Activated T-helper 1 cell treated with anti-CD3 and anti-CD28 coated beads, Interleukin-12 subunit alpha, Interleukin-12 subunit beta, Interleukin-2, Interleukin-4 antibody, amounts not matched to agents 30 ng/mL and 10 ng/mL and 1 ng/mL, durations not matched to agents 14 hours and 24 hours and 36 hours (primary cell): ENCODE measurements at places on chromosomes 7 and 10. TPM values are rescaled to one million over a fixed set of nuclear protein-coding genes. Genes with fewer than 3 reads are reported as not detected.
A peak's percentile ranks its signal among the peaks of the same experiment; 100 is the strongest.

DNA sequence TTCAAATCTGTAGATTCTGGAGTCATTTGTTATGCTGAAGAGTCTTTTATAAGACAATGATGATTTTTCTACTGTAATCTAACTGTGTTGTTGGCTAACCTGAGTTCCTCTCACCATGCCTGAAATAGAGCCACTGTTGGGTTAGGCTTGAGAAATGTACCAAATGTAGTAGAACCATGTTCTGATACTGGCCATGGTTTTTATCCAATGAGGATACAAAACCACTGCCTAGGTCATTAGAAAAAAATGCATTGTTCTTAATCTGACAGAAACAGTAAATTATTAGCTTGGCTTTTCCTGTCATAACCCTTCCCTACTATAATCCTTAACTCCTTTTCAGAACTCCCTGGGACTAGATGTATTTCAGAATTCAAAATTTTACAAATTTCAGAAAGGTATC is 86.6 kb downstream of the RAPGEF5 start:
- DNase-seq = no peak

GRCh38 chr7:146479040-146479439 is 362.4 kb downstream of the CNTNAP2 start:
- DNase-seq = no peak

GRCh38 chr10:3426190-3426845 is 253.7 kb upstream of the PITRM1 start:
- DNase-seq = no peak

NEUROD6 gene
- total RNA-seq = not detected in 2 replicates

GRCh38 chr10:49741108-49741995 is 20.8 kb downstream of the OGDHL start:
- DNase-seq = no peak

DNA sequence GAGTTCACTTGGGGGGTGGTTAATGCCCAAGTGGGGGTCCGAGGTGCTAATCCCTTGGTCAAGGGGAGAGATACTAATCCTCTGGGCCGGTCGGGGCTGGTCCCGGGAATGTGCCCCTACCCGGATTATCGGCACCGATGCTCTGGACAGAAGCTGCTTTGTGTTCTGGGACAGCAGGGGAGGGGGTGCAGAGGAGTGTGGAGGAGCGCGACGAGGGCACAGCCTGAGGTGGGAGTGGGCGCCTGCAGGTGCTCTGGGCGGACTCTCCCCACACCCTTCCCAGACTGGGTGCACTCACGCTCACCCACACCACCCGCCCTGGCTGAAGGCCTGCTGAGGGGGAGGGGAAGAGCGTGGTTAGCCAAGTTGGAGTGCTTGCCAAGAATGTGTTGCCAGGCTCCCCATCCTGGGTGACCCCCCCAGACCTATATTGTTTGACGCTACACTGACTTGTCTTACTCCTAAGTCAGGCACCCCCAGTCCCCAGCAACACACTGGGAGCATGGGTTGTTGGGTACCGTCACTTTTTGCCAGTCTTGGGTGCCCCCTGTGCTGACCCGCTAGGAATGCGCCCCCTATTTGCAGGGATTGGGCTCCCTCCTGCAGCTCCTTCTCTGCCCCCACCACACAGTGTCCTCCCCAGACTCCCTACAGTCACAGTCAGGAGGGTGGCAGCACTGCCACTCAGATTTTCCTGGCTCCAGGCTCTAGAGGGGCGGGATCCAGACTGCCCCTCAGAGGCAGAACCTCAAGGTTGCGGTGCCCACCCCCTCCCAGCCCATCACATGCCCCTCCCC is 1.2 kb downstream of the SLC4A2 start:
- no peak for DNase-seq

DNA sequence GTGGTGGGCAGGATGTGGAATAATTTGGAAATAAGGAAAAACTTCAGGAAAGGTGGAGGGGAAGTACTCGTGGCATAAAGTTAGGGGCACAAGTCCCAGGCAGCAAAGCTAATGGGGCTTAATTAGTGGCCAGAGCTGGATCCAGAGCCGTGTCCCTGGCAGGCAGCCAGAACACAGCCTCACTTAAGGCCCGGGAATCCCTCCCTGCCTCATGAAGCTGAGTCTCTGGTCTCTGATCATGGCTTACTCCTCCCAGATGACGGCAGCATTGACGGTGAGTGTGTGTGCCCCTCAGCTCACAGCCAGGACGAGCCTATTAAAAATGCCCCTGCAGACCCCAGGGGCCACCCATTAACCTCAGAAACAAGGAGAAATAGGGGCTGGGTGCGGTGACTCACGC is 48.2 kb upstream of the NPTX2 start:
- no peak for DNase-seq

DNA sequence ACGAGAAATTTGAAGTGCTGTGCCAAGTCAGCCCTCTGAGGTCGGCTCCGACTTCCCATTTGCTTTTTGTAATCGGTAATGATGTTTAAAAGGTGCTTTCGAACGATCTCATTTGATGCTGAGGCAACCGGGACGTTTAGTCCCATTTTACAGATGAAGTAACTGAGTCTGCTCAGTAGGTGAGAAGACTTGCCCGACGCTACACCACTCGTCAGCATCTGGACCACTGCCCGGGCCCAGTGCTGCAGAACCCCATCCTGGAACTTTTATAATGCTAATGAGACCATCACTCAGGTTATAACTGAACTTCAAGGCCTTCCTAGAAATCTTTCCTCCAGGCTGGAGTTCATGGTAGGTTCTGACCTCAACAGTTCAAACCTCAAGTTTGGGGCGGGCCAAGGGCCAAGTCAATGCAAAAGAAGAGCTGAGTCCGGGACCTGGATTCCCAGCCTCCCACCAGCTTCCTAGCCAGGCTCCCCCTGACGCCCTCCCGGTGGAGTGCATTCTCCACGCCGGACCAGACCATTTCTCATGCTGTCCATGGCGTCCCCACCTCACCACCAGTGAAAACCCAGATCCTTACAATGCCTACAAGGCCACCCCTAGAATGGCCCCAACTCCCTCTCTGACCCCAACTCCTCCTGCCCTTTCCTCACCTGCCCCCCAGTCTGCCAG is 699 bp upstream of the PDLIM1 start:
- no peak for DNase-seq

DNA sequence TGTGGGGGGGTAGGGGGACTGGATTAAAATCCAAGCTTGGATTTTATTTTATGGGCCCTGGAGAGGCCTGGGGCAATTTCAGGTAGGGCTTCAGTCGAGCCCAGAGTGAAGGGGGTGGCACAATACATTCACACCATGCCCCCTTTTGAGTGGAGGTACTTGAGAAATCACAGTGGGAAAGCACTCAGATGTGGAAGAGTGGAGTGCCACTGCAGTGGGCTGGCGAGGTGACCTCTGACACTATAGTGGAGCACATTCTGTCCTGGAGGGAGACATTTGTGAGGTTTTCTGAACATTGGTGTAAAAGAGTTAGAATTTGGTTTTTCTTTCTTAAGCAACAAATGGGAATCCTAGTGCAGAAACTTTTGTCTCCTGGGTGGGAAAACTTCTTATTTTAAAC is 143.2 kb downstream of the WNT2 start:
- no peak for DNase-seq

RSU1 gene
- 46.9 and 47.5 TPM in 2 replicates for total RNA-seq

ZFYVE27 gene
- total RNA-seq = 41.7 and 42.5 TPM in 2 replicates

AGR2 gene
- not detected in 2 replicates for total RNA-seq

- DNase-seq = no peak
Observed at GRCh38 chr7:72048420-72048819, 363.7 kb downstream of the CALN1 start.

GRCh38 chr10:52701647-52702046 is 70.9 kb downstream of the MBL2 start:
- DNase-seq = no peak

GRCh38 chr10:89952751-89953150 is 251.4 kb downstream of the KIF20B start:
- DNase-seq = no peak

SMKR1 gene
- 4.8 and 5.7 TPM in 2 replicates for total RNA-seq

PRKAR2B gene
- total RNA-seq = 0.42 and 1.0 TPM in 2 replicates

ZNF804B gene
- total RNA-seq = not detected in 2 replicates

PNLIPRP1 gene
- not detected in 2 replicates for total RNA-seq

DNA sequence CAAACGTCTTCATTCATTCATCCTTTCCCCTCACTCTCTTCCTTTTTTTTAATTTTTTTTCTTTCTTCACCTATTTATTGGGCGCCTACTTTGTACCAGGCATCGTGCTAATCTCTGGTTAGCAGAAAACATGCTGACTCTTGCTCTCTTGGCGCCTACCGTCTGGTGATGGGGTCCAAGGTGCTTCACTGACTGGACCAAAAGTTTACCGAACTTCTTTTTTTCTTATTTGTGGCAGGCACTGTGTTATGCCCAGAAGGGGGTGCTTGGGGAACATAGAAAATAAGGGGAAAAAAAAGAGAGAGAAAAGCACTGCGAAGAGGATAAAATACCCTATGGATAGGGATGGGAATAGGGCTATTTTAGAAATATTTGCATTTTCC is 505 bp upstream of the FAM204A start:
- no peak for DNase-seq

GRM3 gene
- total RNA-seq = not detected in 2 replicates

- no peak for DNase-seq
Observed at GRCh38 chr7:68216051-68216450, 1219.4 kb downstream of the TYW1 start.

- DNase-seq = no peak
Observed at GRCh38 chr7:131878777-131879176, 322.3 kb upstream of the PODXL start.

DNA sequence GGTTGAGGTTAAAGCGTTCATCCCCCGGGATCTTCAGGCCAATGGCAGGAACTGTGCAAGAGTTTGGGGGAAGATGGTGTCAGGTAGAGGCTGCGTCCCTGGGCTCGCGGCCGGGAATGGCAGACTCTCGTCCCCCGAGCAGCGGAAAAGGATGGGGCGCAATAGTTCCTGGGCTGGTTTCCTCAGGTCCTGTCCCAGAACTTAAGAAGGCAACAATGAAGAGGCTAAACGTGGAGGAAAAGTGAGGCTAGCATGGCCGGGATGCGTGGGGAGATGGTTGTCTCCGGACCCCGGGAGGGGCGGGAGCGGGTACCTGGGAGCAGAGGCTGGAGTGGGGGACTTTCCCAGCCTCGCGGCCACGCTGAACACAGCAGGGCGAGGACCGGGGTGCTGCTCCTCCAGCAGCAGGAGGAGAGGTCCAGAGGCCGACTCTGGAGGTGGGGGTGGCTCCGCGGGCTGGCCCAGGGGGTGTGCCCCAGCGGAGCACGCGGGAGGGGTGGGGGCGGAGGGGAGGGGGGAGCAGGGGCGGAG is 882 bp downstream of the IRF5 start:
- peak; percentile 14 for DNase-seq

SEPHS1 gene
- 54.4 and 56.7 TPM in 2 replicates for total RNA-seq

TSPAN12 gene
- not detected in 2 replicates for total RNA-seq

GRCh38 chr7:77664715-77665114 is 31.5 kb upstream of the RSBN1L start:
- DNase-seq = no peak

GRCh38 chr10:103969857-103970627 is 3.1 kb downstream of the SLK start:
- DNase-seq = no peak

GSAP gene
- total RNA-seq = 1.3 and 1.6 TPM in 2 replicates

- no peak for DNase-seq
Observed at GRCh38 chr10:49751636-49752510, 10.2 kb downstream of the OGDHL start.

DNA sequence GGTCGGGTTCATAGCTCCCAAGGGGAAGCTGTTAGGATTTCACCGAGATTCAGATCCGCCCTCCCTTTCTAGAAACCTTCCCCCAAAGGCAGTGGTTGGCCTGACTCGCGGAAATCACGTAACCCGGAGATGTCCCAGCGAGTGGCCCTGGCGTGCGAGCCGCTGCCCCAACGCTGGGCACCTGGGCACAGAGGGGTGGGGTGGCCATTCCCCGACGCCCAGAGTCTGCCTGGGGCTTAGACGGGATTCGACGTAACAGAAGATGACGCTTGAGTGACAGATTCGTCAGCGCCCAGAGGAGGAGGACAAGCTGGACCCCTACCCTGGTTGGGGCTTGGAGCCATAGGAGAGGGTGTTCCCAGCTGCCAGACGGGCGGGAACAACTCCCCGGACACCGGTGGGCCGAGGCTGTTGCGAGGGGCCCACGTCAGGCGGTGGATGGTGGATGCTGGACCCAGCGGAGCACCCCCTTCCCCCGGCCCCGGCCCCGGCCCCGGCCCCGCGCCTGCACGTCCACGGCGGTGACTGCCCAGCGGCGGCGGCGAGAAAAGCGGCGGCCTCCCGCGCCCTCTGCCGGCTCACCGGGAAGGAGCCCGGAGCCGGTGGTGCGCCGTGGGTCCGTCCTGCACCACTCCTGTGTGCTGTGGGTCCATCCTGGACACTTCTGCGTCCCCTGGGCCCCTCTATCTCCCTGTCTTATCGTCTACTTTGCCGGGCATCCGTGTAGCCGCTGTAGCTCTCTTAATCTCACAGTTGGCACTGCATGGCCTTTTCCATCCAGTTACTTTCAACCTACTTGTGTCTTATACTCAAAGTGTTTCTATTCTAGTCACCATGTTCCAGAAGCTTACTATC is 35.4 kb upstream of the KNDC1 start:
- no peak for DNase-seq
